Stimulated activated naive CD8-positive, alpha-beta T cell treated with anti-CD3 and anti-CD28 coated beads, Interleukin-15, amount 100 ng/mL, for 72 hours (primary cell): ENCODE measurements at places on chromosomes 3 and 15.

DNA sequence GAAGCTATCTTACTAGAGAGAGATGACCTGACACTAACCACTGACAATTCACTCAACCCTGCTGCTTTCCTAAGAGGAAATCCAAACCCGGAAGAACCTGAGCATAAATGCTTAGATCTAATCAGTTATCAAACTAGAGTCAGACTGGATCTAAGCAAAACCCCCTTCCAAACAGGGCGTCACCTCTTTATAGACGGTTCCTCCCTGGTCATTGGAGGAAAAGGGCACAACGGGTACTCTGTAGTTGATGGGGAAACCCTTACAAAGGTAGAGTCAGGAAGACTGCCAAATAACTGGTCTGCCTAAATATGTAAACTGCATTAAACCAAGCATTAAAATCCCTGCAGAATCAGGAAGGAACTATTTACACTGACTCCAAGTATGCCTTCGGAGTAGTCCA, 41.3 kb upstream of the FSTL1 start:
- no peak for DNase-seq

DNA sequence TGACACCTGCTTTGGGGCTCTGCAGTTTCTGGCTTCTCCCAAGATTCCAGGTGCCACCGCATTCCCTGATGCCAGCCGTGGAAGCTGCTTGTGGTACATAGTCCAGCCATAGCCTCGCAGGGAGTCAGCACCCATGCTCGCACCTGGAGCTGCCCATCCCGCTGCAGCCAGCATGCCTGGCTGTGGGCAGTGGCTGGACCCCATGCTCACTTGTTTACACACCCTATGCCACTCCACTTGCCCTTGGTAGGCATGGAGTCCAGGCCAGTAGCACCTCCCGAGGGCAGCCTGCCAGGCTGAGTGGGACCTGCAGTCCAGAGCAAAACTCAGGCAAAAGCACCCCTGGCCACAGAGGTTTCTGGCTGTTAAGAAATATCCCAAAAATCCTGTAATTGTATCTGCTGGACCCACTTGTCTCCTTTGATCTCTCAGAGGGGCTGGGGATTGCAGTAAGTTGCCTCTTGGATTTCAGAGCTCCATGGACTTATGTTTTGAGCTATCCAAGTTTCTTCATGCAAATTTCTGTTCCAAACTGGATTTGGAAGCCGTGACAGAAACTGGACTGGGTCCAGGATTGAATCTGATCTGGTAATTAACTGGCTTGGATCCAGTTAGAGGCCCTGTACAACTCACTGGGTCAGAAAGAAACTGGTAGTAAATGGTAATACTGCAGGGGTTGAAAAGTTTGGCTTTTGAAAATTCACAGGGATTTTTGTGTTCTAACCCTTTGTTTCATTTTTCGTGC, 149.3 kb downstream of the FMN1 start:
- no peak for DNase-seq

GRCh38 chr3:186108941-186109865, at the start of gene ETV5:
Gene ETV5, minus strand, starts transcription at chr3:186109089. Its CDS starts 3,221 bp downstream, at chr3:186105868.
- peak; percentile 97 for DNase-seq

GRCh38 chr15:76299786-76300185, 11.5 kb downstream of the ETFA start:
- DNase-seq, result no peak

- peak; percentile 74 for DNase-seq
These were observed at the start of gene TMEM62 for GRCh38 chr15:43133430-43134156. Gene TMEM62, plus strand, starts transcription at chr15:43133586. Its CDS starts 217 bp downstream, at chr15:43133803.

- DNase-seq, result no peak
These were observed 13.7 kb downstream of the EEFSEC start for GRCh38 chr3:128166971-128167453.

DNA sequence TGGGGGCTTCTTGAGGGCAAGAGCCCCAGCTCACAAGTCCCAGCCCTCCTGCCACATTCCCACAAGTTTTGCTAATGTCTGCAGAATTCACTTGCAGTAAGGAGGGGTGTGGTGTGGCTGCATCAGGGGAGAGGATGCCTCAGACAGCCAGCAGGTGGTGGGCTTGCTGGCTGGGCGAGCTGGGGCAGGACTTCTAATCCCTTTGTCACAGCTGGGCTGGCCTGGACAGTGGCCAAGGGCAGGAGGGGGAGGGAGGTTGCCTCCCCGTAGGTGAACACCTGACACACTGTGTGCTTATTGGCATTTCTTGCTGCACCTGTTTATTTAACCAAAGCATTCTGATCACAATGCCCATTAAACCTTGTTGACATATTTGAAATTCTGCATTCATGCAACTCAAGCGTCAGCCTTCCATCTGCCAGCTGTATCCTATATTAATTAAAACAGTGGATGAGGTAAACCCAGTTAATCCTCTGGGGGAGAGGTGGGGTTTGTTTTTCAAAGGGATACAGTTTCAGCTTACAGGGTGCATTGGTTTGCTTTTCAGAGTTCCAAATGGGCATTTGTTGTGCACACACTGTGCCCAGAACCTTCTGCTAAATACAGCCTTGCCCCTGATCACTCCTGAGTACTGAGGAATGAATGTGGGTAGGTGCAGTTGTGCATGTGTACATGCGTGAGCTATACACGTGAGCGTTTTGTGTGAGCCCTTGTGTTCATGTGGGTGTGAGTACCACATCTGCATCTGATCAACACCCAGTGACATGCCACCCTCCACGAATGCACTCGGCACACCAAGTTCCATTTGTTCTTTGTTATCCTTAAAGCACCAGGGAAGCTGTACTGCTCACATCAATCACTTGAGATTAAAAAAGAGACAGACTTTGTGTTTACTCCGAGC, 268.7 kb downstream of the XXYLT1 start:
- peak; percentile 31 for DNase-seq

DNA sequence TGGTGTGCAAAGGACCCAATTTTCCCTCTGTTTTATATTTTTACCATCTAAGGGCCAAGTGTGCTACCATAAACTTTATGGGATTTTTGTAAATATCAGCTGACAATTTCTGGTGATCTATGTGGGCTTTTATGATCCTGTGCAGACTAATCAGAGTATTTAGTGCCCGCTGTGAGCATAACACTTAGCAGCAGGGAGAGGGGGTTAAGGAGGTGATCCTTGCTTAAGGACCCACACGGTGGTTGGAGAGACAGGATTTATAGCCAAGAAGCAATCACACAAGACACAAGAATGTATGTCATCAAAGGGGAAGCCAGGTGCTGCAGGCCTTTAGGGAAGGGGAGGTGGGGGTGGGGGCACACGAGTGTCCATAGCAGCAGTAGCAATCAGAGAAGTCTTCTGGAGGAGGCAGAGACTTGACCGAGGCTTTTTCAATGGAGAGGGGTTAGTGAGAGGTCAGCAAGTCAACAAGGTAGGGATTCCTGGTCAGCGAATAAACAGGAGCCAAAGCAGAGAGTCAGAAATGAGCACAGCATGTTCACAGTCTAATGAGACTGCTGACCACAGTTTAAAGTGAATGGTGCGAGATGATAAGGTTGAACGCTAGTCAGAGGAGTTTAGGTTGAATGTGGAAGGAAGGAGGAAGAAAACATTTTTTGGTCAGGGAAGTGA, 4.5 kb upstream of the CACNA1D start:
- no peak for DNase-seq

- DNase-seq, result no peak
These were observed 1.1 kb downstream of the PLXNB1 start for GRCh38 chr3:48428572-48429316.

DNA sequence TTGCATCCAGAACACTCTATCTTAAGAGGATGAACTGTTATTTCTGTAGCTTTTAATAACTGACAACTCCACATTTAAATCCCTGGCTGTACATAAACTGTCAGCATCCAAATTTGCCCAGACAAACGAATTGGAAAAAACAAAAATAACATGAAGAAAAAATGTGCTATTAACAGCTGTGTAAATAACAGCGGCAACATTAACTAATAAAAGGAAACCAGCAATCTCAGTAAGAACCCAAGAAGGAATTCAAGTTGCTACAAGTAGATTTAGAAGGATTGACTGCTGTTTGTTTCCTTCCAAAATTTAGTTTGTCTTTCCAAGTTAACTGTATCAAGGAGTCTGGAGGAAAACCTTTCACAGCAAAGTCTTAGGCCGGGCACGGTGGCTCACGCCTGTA, 550.6 kb upstream of the MDFIC2 start:
- no peak for DNase-seq

DNA sequence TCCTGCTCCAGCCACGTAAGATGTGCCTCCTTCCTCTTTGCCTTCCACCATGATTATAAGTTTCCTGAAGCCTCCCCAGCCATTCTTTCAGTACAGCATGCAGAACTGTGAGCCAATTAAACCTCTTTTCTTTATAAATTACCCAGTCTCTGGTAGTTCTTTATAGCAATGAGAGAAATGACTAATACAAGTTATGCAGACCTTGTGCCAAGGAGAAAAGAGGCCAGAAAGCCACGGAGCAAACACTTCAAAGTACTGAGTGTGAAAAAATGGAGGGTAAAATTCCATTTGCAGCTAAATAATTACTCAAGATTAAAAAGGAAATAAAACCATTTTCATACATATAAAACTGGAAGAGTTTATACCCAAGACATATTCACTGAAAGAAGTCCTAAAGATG, 213.6 kb upstream of the LINGO1 start:
- DNase-seq, result no peak

DNA sequence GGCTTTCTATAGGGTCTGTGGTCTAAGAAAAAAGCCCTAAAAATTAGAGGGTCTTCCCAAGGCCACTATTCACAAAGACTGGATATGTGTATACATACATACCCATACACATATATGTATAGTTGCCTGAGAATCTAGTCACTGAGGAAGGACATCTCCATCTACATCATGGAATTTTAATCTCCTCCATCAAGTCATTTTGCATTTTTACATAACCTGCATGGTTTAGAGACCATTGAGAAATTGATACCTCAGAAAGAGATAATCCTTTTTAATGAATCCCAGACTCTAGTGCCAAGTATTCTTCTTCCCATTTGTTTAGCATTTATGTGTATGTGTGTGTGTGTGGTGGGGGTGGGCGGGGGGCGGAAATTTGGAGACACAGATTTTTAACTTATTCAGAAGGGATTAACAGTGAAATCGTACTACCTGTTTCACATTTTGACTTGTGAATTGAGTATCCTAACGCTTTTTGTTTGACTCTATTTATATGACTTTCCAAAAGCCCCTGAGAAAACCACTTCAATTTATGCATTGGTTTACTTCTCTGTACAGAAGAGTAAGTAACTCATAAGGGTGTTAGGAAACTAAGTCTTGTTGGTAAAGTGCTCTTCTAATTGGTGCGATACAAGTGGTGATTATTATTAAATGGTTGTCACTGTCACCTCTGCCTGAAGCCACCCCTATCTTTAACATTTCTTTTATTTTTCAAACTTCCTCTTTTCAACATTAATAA, 166.9 kb downstream of the MEIS2 start:
- no peak for DNase-seq

DNA sequence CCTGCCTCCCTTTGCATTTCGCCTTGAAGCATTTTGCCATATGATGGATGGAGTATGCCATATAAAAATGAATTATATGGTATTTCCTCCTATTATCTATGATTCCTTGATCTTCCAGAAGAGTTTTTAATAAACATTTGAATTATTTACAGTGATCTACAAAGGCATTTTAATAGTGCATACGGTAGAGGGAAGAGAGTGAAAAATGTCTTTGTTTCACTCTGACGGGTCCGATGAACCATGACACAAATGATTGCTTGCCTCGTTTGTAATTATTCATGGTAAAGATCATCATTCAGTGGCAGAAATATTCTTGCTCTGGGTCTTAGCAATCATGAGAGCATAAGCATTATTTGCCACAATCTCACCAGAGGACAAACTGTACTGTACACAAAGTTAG, 1010.9 kb downstream of the NTRK3 start:
- DNase-seq, result no peak

GRCh38 chr15:98874370-98874769, 133.2 kb downstream of the PGPEP1L start:
- DNase-seq, result no peak

- DNase-seq, result no peak
These were observed 343.2 kb upstream of the ADAMTS9 start for GRCh38 chr3:65030847-65031463.

DNA sequence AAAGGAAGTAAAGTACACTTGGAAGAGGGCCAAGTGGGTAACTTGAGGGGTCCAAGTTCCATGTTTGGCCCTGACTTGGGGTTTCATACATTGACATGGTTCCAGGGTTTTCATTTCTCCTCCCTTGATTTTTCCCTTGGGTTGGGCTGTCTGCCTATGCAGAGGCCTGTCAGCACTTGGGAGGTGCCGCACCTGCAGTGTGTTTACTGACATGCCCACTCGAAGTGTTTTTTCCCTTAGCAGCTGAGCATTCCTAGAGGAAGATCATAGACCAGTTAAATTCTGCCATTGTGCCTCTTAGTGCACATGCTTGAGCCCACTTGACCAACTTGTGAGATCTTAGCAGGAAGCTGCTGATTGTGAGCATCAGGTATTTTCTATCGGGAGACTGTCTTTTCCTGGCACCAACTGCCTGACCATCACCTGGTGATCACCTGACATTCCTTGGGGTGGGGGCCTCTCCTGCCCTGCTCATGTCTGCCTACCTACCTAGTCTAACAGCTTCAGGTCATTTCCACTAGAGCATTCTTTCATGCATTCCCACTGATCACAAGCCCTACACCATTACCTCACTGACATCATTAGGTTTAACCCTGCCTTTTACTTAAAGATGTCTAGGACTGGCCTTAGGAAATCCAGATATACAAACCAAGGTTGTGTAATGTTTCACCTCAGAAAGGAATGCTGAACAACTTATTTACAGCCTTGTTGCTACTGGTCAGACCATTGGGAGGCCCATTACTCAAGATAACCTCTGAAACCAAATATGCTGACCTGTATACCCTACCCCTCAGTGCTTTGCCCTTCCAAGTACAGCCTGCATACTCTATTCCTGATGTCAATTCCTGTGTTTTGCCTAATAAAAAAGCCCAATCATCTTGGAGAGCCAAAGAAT, 68.3 kb downstream of the CD47 start:
- no peak for DNase-seq

DNA sequence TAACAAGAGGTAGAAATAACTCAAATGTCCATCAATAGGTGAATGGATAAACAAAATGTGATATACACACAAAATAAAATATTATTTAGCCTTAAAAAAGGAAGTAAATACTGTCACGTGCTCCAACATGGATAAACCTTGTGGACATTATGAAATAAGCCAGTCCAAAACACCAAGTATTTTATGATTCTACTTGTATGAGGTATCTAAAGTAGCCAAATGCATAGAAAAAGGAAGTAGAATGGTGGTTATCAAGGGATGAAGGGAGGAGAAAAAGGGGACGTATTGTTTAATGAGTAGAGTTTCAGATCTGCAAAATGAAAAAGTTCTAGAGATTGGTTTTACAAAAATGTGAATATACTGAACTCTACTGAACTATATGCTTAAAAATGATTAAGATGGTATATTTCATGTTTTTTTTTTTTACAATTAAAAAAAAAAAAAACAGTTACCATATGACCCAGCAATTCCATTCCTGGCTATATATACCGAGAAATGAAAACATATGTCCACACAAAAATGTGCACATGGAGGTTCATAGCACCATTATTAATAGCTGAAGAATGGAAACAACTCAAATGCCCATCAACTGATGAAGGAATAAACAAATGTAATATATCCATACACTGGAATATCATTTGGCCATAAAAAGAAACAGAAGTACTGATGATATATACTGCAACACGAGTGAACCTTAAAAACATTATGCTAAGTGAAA, 29.1 kb upstream of the MAP6D1 start:
- DNase-seq, result no peak

- DNase-seq, result no peak
These were observed 140.4 kb downstream of the SATB1 start for GRCh38 chr3:18284716-18285115.
